Esophagus squamous epithelium (tissue), 5 donors: ENCODE measurements at places on chromosomes 7 and 10.

DNA sequence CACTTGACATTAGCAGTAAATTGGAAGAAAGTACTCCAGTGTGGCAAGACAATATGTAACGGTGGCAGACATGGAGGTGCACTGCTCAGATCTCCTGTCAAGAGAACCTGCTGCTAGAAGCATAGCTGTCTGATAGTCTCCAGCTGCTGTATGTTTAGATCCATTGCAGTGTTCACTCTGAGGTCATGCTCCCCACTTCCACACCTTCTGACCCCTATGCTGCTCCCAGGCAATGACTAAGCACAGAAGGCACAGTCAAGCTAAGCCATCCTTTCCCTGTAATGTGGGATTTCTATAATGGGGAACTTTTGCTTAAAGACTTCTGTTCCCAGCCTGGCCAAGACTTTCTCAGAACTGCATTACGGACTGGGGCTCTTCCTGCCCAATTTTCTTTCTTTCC, 315.8 kb downstream of the HPSE2 start:
- no peak for DNase-seq

- DNase-seq: no peak
Observed at GRCh38 chr10:124117833-124118232, 24.4 kb upstream of the CHST15 start.

DNA sequence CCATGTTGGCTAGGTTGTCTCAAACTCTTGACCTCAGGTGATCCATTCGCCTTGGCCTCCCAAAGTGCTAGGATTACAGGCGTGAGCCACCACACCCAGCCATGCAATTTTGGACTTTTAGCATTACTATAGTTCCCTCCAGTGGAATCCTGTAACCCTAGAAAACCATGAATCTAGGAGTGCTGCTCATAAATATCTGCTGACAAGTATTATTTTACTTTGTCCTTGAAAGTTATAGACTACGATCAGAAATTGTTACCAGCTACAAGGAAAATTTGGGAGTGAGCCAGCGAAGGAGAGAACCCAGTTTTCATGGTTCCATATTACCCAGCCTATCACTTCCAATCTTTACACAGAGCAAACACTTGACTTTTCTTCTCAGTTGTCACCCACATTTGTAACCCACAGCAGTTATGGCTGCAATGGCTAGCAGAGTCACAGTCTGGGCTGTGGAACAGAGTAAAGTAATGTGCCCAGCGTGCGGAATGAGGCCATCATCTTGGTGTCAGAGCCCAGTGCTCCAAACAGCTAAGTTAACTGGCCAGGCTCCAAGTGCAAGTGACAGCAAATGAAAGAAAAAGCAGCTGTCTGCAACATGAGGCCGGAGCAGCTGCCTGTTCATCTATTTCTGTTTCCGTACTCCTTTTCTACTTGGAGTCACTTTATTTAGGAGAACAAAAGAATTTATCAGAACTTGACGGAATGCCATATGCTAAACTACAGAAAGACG, 29.9 kb downstream of the ZC3HC1 start:
- DNase-seq: no peak

- no peak for DNase-seq
Observed at GRCh38 chr7:17581301-17581700, 282.8 kb downstream of the AHR start.

DNA sequence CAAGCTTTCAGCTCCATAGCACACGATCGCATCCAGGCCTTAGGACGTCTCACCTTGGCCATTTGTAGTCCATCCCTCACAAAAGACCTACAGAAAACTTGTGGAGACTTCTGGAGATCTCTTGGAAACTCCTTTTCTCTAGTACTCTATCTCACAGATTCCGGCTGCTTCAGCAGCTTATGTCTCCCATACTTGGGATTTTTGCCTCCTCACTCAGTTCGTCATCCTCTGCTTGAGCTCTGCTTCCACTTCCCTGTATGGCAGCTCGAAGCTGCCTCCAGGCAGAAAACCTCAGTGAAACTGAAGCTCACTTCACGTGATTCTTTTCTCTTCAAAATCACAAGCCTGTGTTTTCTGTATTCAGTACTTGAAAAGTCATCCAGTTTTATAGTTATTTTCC, 178.7 kb upstream of the GDF10 start:
- no peak for DNase-seq

DNA sequence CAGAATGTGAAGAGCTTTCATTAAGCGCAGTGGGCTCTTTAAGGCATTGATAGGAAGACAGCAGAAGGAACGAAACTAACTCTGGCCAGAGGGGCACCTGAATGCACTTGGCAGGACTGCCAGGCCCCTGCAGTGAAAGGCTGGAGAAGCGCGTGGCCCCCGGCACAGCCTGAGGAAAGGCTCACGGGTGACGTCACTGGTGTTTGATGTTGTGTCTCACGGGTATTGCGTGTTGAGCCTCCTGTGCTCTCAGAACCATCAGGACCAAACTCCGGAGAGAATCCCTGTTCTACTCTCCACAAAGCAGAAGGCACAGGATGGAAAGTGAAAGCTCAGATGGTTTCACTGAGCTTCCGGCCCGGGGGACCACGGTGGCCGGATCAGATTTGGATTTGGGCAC, 515.8 kb upstream of the FOXK1 start:
- DNase-seq: no peak

DNA sequence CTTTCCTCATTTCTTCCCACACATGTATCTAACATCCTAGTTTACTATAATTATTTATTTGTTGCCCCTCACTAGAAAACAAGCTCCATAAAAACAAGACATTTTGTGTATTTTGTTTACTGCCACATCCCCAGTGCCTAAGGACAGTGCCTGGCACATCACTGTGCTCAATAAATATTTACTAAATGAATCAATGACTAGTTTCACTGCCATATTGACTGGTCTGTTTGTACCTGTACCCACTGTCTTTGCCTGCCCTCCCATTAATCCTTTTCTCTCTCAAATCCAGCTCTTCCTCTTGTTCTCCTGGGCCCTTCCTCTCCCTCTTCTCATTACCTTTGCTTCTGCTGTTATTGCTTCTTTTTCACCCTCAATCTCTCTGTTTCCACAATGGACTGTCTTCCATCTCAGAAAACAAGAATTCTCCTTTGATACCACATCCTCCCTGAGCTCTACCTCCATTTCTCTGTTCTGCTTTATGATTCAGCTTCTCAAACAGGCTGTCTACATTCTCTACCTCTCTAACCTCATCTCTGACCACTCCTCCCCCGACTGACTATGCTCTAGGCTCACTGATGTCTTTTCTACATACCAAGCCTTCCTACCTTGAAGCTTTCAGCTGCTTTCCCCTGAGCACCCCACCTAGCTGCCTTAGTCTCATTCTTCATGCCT, 8.3 kb upstream of the FAM133B start:
- DNase-seq: no peak

GRCh38 chr7:95517870-95518269, 32.1 kb downstream of the ASB4 start:
- no peak for DNase-seq

DNA sequence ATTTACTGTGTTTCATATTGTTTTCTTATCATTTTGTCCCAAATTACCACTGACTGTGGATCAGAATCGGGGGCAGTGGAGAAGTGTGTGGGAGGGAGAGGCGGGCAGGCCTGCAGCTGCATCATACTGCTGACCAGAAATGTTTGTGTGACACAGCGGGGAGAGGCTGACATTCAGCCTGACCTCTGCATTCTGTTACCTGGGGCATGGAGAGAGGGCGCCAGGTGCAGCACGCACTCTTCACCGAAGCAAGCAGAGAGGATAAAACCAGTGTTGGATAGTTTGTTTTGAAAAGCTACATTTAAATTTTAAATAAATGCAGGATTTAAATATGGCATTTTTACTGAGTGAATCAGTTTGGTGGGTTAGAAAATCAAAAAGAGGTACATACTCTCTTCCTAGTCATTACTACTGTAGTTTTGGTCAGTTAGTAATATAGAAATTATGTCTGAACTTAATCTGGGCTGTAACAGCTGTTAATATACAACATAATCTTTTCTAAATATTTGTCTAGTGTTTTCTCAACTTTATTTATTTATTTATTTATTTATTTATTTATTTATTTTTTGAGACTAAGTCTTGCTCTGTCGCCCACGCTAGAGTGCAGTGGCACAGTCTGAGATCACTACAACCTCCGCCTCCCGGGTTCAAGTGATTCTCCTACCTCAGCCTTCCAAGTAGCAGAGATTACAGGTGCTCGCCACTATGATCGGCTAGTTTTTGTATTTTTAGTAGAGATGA, 8.8 kb upstream of the STMP1 start:
- no peak for DNase-seq

GRCh38 chr7:155765458-155765857, 46.8 kb downstream of the SHH start:
- no peak for DNase-seq

GRCh38 chr7:1539882-1540775, 9.6 kb downstream of the MAFK start:
- no peak for DNase-seq

- DNase-seq: no peak
Observed at GRCh38 chr7:2425749-2426148, 22.3 kb downstream of the CHST12 start.

GRCh38 chr7:79282070-79282694, 171.3 kb downstream of the MAGI2 start:
- DNase-seq: no peak

GRCh38 chr10:79094412-79095175, 25.8 kb downstream of the ZMIZ1 start:
- no peak for DNase-seq

DNA sequence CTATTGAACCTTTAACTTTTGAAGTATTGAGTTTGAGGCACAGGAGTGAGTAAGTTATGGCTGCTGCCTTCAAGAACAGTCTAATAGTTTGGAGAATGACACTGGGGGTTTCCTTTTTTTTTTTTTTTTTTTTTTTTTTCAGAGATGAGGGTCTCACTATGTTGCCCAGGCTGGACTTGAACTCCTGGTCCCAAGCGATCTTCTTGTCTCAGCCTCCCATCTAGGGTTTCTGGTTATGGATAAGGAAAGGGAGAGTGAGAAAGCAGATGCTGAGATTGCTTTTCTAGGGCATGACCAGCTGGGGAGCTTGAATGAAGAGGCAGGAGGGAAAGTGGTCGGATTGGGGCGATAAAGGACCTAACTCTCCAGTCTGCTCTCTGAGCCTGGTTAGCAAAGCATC, 59.9 kb upstream of the BTRC start:
- no peak for DNase-seq

DNA sequence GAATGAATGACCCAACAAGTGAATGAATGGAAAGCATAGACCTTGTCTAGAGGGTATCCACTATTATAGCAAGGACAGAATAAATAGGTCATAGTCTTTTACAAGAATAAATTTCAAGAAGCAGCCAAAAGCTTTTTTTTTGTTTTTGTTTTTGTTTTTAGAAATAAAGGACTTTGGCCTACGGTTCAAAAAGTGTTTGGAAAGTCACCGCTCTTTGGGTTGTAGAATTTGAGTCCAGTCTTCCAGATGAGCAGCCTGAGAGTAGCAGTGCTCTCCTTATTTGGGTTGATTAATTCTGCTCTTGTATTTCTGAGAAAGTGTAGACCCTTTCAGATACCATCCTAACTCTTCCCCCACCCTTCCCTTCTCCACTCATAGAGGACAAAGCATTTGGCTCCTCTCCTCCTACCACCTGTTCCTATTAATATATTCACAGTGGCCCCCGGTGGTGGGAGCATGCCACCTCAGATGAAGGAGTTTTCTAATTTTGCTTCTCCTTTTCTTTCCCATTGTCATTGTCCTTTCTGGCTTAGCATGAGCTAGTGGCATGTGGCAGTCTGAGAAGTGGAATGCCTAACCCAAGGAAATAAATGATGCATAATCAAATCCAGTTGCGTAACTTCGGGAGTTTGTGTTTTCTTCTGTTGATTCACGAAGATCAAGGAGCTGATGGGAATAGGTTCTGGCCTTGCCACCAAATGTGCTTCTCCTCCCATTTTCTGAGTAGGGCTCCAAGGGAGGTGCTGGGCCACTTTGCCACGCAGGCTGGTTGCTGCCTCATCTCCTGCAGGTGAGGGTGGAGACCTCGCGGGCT, 114.7 kb downstream of the CHN2 start:
- DNase-seq: no peak

DNA sequence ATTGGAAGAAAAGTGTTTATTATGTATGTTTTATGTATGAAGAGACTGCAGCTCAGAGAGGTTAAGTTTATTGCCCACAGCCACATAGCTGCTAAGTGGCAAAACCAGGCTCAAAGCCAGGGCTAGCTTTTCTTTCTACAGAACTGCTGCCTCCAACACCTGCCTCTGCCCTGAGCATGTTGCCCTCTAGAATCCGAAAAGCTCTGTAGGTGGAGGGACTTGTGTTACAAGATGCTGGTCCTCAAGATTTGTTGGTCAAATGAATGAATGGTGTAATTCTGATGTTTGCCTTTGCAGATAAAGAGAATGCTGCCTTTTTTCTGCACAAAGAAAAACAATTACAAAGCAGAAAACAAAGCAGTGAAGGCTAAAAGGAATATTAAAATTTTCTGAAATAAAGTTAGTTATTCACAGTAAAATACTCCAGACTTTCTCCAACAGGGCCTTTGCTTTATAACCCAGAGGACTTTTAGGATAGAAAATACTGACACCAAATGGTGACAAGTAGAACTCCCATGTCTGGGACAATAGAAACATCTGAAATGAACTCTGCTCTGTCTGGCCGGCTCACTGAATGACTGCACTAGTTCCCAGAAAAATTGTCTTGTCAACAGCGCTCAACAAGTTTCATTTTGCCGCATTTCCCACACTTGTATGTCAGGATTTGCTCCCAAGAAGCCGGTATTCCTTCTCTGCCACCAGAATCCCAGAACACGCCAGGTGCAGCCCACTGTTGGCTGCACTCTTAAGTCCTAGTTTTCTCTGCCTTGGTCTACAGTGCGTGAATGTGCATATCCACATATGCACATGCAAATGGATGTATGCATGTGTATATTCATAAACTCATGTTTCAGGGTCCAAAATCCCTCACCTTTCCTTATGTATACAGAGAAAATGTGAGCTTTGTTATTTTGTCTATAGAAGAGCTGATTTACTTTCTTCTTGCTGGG, 11.0 kb upstream of the DNTT start:
- DNase-seq: no peak

DNA sequence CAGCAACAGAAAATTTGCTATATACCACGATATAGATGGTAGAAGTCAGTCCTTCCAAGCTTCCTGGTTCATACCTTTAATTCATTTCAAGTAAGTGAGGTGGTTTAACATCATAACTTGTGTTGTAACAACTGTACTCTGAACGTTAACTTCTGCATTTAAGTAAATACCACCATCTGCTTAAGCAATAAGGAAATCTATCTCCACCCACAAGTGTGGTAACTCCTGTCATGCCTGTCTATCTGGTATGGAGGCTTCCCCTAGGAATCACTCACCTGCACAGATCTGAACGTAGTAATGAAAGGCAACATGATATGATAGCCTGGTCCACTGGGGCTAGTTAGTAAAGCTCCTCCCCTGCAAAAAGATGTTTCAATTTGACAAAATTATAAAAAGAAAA, 2.3 kb downstream of the ERLIN1 start:
- no peak for DNase-seq

GRCh38 chr10:124601431-124602120, 140.0 kb downstream of the LHPP start:
- DNase-seq: peak; percentile 19
